ENCODE measurements at places on chromosomes 4 and X.
A peak's percentile ranks its signal among the peaks of the same experiment; 100 is the strongest.

DNA sequence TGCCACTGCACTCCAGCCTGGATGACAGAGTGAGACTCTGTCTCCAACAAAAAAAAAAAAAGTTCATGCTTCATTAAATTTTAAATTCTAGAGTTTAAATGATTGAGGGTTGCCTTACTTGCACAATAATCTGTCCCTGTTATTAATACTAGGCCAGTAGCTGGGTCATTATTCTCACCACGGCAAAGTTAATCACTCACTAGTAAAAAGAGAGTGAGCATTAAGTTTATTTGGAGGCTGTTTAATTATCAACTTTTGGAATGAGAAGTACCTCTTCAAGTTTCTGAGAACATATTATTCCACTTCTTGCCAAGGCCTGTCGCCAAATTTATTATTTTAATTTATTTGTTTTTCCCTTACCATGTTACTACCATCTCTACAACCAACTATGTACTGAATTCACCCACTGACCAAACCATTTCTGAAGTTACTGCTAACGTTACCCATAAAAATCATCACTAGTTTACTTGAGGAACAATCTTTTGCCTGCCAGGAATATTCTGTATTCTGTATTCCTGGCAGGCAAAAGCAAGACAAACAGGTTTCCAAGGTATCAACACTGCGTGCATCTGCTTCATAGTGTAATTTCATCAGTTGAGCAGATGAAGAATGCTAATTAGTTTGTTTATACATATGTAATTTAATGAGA lies 26.5 kb downstream of the GUCY1A1 start:
- no peak for DNase-seq

- DNase-seq = no peak
Measured at GRCh38 chr4:69727926-69728325, 32.5 kb downstream of the SULT1B1 start.

DNA sequence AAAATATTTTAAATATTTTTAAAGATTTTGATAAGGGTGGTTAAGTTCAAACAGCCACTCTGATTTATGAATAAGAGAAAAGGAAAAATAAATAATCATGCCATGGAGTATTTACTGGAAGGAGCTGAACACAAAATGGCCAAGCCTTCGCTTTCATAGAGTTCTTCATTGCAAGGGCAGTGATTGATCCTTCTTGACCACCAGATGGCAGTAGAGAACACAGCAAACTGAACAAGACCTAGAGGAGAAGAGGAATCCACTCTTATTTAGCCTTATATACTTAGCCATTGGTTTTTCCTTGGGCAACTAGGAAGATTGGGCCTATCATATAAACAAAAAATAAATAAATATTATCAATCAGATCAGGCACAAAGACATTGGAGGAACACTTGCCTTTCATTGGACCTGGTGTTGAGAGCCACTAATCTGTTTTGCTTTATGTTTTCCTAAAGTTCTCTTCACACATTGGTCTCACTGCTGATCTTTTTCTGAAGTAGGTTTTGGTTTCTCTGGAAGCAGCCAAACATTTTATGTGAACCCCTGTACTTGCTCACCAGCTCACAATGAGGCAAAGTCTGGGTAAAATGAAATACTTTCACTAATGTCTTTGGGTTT lies 58.1 kb upstream of the PARM1 start:
- no peak for DNase-seq

DNA sequence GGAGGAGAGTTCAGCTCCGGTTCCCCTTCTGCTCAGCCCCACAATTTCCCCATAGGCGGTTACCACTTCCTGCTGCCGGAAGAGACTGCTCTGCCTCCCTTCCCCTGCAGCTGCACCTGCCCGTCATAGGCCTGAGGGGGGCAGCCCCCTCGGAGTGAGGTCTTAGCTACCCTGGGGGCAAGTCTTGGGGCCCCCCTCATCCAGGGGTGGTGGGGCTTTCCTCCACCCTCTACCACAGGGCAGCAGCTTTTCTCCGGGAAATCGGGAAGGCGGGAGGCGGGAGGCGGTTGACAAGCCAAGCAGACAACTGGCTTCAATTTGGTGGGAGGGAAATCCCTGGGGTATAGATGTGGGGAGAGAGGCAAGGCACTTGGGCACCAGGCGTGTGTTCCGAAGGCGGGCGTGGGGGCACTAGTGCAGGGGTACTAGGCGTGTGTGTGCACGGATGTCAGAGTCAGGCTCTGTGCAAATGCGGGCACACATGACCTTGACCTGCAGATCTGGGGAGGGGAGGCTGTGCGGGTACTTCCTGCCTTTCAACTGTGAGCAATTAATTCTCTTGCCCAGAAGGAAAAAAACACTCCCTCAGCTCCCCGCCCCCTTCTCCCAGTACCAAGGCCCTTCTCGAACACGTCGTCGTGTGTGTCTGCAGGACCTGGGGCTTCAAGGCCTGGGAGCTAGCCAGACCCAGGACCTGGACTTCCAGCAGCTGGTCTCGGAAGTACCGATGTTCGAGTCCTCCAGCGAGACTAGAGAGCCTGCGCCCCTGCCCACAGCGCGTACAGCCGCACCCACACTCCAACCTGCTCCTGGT lies 1.0 kb upstream of the ARHGAP4 start:
- peak; percentile 61 for DNase-seq

DNA sequence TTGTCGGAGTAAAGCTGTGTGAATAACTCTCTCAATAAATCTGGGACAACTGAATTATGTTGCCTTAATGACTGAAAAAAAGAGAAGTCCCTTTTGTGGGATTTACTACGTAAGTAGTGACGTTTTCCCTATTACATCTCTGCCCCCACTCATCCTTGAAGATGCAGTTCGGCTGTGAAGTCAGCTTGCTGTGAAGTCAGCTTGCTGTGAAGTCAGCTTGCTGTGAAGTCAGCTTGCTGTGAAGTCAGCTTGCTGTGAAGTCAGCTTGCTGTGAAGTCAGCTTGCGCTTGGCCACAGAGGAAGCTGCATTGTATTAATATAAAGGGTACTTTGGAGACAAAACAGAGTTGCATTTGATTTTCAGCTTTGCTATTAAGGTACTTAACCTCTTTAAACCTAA lies 8.0 kb upstream of the VAMP7 start:
- no peak for DNase-seq

GRCh38 chr4:81634766-81635549 lies 163.3 kb upstream of the RASGEF1B start:
- no peak for DNase-seq

GRCh38 chrX:46327566-46328115 lies 217.6 kb downstream of the ZNF674 start:
- no peak for DNase-seq

- DNase-seq = peak; percentile 21
Measured at GRCh38 chr4:98996056-98996764, 689 bp downstream of the METAP1 start.

DNA sequence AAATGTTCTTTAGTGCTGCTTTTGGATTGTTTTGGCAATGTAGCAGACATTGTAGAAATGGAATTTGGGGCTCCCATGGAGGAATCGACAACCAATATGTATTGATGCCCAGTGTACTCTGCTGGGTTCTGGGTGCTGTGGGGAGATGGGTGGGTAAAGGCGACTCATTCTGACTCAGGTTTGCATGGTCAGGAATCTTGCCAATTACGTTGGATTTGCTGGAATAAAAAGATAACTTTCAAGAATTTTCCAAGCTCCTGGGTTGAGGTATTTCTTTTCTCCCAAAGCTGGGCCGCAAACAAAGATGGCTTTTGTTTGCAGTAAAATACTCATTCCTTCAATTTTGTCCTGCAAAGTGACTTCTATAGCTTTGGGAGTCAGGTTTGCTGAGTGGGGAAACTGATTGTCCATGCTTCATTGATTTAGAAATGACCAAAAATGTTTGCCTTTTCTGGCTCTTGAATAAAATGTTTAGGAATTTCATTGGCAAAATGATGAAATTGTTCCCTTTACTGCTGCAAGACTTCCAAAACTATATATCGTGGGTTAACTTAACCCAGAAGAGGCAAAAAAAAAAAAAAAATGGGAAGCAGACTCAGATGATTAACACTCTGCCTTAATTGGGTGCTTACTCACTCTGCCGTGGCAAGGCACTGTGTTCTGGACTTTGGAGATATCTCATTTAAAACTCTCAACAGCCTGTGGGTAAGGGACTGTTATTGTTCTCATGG lies 57.0 kb downstream of the RTL9 start:
- DNase-seq = no peak

GRCh38 chrX:130933358-130933757 lies 30.3 kb upstream of the ENOX2 start:
- DNase-seq = no peak

DNA sequence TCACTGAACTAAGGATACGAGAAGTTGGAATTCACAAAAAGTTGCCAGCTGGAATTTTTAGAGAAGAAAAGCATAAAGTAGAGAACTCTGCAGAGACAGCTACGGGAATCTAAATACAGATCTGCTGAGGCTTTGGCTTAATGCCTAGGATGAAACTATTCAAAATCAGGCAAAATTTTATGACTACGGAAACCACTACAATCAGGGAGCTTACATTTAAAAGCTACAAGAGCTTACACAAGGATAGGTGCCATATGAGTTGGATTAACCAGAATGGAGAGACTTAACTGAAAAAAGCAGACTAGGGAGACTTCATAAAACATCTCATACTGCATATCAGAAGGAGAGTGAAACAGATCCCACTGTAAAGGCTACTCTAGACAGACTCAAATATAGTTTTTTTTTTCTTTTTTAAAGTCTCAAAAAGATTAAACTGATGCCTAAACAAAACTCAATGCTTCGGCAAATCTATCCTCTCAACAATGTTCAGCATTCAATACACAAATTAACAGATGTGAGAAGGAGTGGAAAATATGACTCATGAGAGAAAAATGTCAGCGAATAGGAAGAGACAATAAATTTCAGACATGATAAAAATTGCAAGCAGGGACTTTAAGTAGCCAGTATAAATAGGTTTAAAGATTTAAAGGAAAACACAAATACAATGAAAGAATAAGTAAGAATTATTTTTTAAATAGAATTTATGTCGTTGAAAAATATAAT lies 586.1 kb downstream of the FSTL5 start:
- DNase-seq = no peak

GRCh38 chr4:52107336-52107735 lies 56.2 kb downstream of the SPATA18 start:
- no peak for DNase-seq

GRCh38 chrX:39718981-39719380 lies 378.8 kb downstream of the BCOR start:
- DNase-seq = no peak

- no peak for DNase-seq
Measured at GRCh38 chr4:123340381-123340701, 56.3 kb upstream of the SPRY1 start.

DNA sequence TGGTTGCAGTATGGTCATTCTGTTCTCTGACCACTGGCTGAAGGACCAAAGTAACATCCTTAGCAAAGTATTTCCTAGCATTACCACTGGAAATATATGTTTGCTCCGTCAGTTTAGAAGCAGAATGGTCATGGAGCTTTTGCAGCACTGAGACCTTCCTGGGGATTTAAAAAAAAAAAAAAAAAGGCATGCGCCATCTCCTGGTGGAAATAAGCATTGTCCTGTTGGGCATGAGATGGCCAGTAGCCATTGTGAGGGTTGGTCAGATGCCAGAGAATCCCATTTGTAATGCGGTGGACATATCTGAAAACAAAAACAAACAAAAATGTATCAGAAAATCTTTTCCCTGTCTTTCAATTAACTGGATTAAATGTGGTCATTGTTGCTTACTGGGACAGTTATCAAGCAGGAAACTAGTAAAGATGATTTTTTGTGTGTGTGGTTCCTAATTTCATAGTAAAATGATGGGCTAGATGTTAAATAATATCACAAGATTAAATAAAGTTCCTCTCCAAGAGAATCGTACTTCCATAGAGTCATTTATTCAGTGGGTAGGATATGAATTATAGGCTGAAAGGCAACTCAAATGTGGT lies 139.6 kb downstream of the SOWAHB start:
- DNase-seq = no peak

GRCh38 chr4:107183155-107183774 lies 147.2 kb upstream of the DKK2 start:
- DNase-seq = no peak

GRCh38 chr4:88933414-88934160 lies 123.4 kb downstream of the FAM13A start:
- DNase-seq = no peak

DNA sequence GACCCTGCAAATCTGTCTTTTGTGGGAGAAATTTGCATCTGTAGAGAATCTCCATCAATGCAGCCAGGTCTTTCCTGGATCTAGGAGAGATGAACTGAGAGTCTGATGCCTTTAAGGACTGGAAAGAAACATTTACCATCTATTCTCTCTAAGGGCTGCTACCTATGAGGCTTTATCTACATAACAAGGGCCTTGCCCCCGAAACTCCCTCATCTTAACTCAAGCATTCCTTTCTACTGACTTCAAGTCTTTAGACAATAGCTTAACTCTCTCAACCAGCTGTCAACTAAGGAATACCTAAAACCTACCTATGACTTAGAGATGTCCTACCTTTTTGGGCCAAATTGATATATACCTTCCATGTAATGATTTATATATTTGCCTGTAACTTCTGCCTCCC lies 32.1 kb downstream of the MAGEB17 start:
- no peak for DNase-seq

GRCh38 chrX:133307094-133307493 lies 88.9 kb upstream of the TFDP3 start:
- no peak for DNase-seq

GRCh38 chrX:141467442-141467841 lies 117.1 kb downstream of the SPANXA1 start:
- DNase-seq = no peak

GRCh38 chr4:53804719-53805118 lies 213.4 kb upstream of the LNX1 start:
- DNase-seq = no peak

DNA sequence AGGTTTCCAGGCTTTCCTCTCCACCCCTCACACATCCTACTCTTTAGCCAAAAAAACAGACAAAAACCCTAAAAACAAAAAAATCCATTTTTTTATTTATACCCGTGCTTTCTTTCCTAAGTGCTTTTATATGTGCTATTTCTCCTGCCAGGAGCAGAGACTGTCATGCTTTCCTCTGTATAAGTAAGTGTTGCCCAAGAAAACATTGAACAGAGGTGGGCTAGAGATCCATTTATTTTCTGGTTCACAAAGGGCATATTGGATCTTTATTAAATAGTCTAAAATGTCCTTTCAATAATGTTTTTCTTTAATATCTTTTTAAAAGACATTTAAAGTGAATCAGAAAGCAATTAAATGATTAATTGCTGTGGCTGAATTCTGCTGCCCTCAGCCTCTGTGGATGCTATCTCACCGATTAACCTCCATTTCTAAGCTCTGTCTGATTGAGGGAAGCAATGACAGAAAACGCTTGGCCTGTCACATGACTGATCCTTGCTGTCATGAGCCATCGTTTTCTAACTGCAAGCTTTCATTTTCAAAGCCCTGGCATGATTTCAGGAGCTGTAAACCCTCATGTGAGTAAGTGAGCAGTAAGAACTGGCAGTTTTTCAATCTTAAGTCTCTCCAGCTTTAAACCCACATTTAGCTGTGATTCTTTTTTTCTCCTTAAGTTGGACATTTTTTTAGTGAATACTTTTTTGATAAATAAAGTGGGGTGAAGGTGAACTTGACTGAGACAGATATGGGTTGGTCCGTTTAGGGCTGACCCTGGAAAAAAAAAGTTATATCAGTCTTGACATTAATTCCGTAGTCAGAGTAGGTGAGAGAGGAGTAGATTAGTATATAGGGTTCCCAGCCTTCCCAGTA lies 180.7 kb upstream of the PGRMC2 start:
- DNase-seq = no peak
